Spleen (tissue), 13 donors: ENCODE measurements at places on chromosomes 6 and 20. TPM values are rescaled to one million over a fixed set of nuclear protein-coding genes. Genes with fewer than 3 reads are reported as not detected.

Gene HLA-E
- 1,250 TPM for total RNA-seq

Gene C6orf132
- 0.27 TPM for total RNA-seq

Gene ECT2L
- total RNA-seq, result not detected

Gene NRN1
- 28.5 TPM for total RNA-seq

Gene ID4
- total RNA-seq, result 16.5 TPM

Gene NFS1
- 25.6 TPM for total RNA-seq

DNA sequence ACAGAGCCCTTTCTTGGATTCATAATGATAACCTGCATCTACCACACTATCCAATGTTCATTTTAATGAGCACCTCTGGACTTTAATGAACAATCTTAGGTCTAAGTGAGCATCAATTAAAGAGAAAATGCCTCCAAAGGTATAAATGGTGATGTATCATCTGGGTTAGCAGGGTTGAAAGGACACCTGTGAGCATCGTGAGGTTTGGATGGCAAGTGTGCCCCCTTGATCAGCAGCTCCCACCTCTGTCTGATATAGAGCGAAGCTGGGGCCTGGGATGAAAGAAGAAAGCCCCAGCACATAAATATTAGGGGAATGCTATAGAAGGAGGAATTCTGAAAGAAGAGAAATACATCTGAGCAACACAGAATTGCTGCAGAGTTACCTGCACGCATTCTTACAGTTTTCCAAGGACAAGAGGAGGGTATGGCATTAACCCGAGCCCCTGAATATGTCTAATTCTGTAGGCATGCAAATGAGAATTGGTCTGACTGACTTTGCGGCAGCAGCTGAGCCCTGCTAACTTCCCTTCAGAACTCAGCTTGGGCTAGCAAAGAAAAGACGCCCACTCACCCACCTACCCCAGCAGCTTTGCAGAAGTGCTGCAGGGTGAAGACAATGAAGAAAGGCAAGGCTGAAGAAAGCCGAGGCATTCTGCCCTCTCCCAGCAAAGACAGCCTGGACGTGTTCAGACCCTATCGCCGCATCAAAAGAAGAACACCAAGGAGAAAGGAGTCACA lies 136.2 kb downstream of the GMPR start:
- no peak overlapping the region for H3K4me3 ChIP-seq
- DNase-seq, result no peak
- H3K36me3 ChIP-seq, result no peaks in the 10 kb centered on the region
- no peaks in the 10 kb centered on the region for H3K27me3 ChIP-seq
- H3K27ac ChIP-seq, result no peak overlapping the region

GRCh38 chr6:116304538-116305097 lies 24.9 kb upstream of the TSPYL1 start:
- H3K36me3 ChIP-seq, result no peaks in the 10 kb centered on the region
- H3K4me3 ChIP-seq, result no peak overlapping the region
- H3K27ac ChIP-seq, result no peak overlapping the region
- H3K4me1 ChIP-seq, result peaks cover 2% of the 10 kb centered on the region

- H3K4me3 ChIP-seq, result no peak overlapping the region
- H3K36me3 ChIP-seq, result no peaks in the 10 kb centered on the region
- no peaks in the 10 kb centered on the region for H3K27me3 ChIP-seq
- peaks cover 5% of the 10 kb centered on the region for H3K4me1 ChIP-seq
- no peak overlapping the region for H3K27ac ChIP-seq
These were observed 29.1 kb upstream of the SCRT2 start for GRCh38 chr20:704726-705125.

DNA sequence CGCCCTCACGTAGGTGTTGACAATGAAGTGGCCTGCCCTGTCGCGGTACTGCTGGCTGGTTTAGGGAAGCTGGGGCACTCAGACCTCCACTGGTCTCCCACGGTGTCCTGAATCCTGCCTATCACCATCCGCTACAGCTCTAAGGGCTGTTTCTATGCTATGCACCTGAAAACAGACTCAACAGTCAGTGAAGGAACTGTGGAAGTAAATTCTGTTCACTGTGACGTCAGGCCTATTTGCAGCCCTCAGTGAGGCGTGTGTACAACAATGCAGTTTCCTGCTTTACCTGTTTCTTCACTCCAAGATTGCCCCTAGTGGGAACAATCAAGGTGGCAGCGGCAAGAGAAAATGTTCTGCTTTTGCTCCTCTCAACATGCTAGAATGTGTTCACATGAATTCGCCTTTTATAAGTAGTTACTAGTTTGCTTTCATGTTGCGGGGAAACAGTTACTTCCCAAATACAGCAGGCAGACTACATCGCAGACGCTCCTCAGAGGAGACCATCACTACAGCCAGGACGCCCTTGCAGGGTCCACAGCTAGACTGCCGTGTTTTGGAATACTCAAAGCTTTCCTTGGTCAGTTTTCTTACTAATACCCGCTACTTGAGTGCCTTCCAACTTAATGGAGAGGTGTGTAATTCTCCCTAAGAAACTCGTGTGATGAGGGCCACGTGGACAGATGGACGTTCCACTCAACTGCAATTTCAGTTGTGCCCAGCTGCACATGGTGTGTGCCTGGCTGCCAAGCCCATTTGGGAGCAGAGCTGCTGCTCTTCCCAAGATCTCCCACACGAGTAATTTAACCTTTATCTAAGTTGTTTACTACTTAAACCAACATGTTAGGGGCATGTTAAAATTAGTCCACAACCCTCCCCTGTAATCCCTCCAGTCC lies 25.4 kb downstream of the DIDO1 start:
- H3K36me3 ChIP-seq, result peaks cover 6% of the 10 kb centered on the region
- H3K4me3 ChIP-seq, result no peak overlapping the region
- H3K4me1 ChIP-seq, result peaks cover 26% of the 10 kb centered on the region
- no peaks in the 10 kb centered on the region for H3K27me3 ChIP-seq
- no peak overlapping the region for H3K27ac ChIP-seq

- no peaks in the 10 kb centered on the region for H3K4me1 ChIP-seq
- no peaks in the 10 kb centered on the region for H3K27me3 ChIP-seq
- no peaks in the 10 kb centered on the region for H3K36me3 ChIP-seq
- DNase-seq, result no peak
These were observed 970.0 kb upstream of the SLC35B3 start for GRCh38 chr6:9405369-9405768.

DNA sequence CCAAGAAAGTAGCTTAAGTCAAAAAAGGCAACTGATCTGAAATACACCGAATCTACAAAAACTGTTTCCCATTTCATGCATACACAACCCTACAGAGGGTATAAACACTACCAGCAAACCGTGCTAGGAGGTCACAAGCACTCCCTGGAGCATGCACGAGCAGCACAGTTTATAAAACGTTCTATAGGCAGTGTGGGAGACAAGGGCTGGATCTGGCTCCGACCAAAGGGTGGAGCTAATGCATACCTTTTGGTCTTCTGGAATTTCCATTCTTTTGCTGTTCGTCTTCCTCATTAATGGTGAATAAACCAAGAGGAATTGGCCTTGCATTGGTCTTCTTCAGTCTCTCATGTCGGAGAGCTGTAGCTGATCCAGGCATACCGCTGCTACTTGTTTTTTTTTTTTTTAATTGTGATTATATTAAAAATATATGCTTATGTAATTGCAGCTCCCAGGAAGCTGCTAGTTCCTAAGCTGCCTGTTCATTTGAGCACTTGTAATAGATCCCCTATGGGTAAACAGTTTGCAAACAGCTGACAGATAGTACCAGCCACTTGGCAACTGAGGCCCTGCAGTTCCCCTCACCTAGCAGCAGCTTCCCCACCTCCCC lies 24.5 kb downstream of the MAP7 start:
- peaks cover 24% of the 10 kb centered on the region for H3K4me1 ChIP-seq
- H3K27ac ChIP-seq, result no peak overlapping the region
- no peaks in the 10 kb centered on the region for H3K36me3 ChIP-seq
- DNase-seq, result no peak

GRCh38 chr20:46057856-46058598 lies 29.0 kb downstream of the SLC12A5 start:
- peaks cover 41% of the 10 kb centered on the region for H3K4me1 ChIP-seq
- peak; percentile 88 for DNase-seq
- no peak overlapping the region for H3K27ac ChIP-seq
- H3K36me3 ChIP-seq, result peaks cover 20% of the 10 kb centered on the region
- peaks cover 3% of the 10 kb centered on the region for H3K27me3 ChIP-seq
